ENCODE measurements at places on chromosomes 12 and 14.
A peak's percentile ranks its signal among the peaks of the same experiment; 100 is the strongest.

DNA sequence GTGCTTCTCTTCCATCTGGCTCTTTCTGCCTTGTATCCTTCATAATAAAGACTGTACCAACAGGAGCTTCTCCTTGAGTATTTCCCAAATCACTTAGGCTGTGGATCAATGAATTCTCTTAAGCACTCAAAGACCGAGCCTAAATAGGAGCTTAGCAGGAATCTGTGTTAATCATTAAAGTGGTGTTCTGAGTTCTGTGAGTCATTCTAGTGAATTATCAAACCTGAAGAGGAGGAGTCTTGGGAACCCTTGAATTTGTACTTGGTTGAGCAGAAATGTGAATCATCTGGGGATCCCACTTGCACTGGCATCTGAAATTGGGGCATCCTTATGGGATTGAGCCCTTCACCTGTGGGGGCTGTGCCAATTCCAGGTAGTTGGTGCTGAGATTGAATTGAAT, 946.2 kb downstream of the BCL11B start:
- DNase-seq, result no peak

DNA sequence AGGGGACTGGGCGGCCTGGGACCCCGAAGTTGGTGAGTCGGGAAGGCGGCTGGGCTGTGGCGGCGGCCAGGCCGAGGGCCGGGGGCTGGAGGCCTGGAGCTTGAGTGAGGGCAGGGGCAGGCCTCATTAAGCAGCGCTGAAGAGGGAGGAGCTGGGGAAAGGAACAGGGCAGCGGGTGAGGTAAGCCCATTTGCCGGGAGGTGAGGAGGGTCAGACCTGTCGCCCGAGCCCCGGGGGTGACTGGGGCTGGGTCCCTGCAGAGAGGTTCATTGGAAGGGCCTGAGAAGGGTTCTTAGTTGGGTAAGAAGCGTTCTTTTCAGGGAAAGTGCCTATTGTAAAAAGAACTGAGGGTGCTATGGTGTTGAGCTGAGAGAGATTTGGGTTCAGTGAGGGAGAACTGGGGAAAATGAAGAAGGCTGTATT, 441 bp downstream of the RAB5B start:
- no peak for DNase-seq

DNA sequence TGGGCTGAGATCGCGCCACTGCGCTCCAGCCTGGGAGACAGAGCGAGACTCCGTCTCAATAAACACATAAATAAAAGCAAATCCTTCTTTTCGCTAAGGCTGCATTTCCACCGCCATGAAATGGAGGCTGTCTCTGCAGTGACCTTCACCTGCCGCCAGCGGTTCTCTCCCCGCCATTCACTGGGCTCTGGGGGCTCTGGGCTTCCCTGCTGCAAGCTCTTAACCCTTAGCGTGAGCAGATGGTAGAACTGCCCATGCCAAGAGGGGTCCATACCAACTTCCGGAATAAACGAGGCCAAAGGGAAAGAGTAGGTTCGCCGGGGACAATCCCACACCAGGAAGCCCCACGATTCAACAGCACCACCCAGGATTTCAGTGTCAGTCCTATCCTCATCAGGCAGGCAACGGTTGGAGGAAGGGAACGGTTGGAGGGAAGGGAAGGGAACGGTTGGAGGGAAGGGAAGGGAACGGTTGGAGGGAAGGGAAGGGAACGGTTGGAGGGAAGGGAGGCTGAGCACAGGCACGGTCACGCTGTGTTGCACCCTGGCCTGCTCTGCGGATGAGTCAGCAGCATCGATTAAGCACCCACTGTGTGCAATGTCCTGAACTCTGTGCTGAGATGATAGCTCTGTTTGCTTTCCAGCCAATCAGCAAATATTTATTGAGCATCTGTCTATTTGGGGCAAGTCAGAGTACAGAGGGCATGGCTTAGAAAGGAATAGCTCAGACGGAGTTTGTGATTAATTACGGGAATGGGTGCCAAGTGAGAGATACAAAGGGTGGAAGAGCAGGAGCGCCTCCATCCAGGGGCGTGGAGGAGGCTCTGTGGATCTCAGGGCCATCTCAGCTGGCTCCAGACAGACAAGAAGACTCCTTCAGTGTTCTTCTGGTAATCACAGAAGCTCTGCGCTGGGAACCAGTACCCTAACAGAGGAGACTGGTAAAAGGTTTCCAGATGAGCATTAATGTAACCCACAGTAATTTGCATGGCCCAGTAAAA, 77.9 kb downstream of the NINJ2 start:
- DNase-seq, result no peak

DNA sequence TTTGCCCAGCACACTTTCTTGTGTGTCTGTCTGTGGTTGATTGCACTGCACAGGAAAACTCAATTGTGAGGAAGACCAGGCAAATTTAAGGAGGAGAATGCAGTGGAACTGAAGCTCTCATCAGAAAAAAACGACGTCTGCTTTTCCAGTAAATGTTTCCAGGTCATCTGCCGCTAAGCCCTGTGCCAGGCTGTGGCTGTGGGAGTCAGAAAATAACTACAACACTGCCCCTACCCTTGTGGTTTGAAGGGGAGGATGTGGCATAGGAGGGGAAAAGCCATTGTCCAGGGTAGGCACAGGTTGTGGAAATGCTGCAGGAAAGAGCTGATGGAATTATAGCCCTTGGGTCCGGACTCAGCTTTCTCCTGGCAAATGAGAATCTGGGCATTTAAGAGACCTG, 259.7 kb upstream of the TMEM132C start:
- DNase-seq, result no peak

DNA sequence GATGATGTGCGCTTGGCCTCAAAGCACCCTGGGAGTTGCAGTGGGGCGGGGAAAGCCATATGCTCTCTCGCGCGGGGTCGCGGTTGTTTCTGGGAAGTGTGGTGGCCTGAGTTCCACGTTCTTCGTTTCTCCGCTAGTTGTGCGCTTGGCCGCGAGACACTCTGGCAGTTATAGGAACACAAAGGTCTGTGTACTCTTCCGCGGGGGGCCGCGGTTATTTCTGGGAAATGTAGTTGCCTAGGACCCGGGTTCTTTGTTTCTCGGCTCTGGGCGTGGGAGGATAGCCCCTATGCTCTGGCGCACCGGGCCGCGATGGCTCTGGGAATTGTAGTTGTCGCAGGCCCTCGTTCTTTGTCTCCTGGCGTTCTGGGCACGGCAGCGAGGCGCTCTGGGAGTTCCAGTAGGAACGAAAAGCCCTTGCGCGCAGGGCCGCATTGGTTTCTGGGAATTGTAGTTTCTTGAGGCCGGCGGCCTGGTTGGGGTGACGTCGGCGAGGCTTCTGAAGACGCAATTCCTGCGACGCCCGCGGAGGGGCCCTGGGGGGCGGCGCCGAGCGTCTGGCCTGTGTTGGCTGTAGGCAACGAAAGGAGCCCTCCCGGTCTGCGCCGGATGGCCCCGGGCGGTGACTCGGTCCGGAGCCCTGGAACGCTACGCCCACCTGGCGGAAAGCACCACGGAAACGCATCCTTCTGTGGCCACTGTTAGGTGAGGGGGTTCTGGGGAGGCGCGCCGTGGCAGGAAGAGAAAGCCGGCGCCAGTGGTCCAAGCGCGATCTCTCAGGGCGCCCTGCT, at the start of gene ZNF140:
Gene ZNF140 (plus strand): TSS at position 556 of the 791 bp plus-strand sequence. CDS start 398 bp downstream, outside the sequence.
- DNase-seq, result peak; percentile 95

DNA sequence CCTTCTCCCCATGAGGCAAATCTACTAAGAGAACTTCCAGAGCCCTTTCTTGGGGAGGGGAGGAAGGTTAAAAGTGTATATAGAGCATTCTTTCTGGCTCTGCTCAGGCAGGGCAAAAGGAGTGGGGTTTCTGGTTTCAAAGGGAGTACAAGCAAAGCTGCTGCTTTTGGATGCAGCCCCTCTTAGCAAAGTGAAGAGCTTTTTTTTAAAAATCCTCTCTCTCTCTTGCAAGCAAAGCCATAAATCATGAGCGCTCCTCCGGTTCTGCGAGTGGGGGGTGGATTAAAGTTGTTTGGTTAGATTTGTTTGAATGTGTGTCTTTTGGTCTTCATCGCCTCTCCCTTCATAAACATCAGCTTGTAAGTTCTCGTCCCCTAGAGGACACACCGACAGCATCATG, 546.6 kb upstream of the TBX3 start:
- no peak for DNase-seq

- no peak for DNase-seq
These were observed 72.1 kb downstream of the FOXN3 start for GRCh38 chr14:89344920-89345254.

DNA sequence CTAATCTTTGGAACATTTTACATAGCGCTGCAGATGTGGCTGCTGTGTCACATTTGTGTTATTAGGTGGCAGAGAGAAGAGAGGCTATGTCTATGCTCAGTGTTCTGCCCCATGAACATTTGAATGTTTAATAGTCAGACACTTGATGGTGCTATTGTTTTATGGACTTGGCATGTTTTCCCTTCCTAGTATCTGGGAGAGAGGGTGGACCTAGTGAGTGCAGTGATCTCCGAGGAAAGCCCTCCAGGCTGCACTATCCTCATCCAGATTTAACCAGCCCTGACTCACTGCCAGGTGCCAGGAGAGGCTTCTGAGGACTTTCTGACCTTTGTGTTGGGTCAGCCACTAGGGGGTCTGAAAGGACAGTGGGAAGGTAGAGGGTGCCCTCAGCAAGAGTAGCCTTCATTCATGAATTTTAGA, 24.3 kb downstream of the ZFC3H1 start:
- DNase-seq, result no peak

- DNase-seq, result peak; percentile 32
These were observed 57.6 kb downstream of the PRKAB1 start for GRCh38 chr12:119725523-119725922.

DNA sequence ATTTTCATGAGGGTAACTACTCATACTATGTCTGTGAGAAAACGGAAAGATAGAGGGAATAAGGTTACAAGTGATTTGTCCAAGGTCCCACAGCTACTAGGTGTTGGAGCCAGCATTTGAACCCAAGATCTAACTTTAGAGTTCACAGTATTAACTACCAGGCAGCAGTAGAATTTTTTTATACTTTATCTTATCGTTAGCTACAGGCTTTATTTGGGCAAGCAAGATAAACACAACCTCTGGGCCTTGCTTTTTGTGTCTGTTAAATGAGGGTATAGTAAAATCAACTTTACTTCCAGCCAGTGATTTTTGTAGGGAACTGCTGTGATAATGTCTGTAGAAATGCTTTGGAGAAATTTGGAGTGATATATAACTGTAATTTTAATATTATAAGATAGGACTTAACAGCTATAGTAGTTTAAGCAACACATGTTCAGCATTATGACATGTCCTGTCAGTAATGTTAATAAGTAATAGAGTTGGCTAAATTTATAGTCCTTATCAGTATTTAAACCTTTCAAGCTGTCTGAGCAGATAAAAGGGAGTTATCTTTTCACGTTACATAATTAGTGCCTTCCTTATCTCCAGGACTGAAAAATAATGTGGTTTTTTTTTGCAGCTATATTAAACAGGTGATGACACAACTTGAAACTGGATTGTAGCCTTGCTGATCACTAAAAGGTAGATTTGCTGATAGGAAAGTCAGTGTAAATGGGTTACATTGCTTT, 12.8 kb downstream of the LEMD3 start:
- DNase-seq, result no peak

DNA sequence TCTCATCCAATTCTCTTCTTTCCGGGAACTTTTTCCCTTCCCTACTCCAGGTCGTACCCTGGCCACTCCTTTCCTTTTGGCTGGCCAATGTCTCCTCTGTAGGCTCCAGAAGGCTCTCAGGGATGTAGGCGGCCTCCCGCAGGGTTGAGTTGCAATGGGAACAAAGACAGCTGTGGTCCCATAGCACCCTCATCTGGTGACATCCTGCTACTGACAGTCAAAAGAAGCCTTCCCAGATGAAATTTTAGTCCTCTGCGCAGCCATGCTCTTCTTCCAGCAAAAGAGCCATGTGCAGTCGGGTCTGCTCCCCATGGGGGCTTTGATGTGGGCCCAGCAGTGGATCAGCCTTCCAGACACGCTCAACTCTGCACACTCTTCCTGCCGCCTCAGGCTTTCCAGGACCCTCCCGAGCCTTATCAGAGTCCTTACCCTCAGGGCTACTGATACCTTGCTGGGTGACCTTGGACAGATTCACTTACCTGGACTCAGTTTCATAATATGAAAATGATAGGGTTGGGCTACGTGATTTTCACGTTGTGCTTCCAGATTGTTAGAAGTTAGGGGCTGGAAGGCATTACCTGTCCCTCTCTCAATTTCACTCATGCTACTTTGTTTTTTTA, 5.5 kb upstream of the CELA1 start:
- peak; percentile 26 for DNase-seq

GRCh38 chr14:79896009-79896408, 315.3 kb downstream of the DIO2 start:
- no peak for DNase-seq

DNA sequence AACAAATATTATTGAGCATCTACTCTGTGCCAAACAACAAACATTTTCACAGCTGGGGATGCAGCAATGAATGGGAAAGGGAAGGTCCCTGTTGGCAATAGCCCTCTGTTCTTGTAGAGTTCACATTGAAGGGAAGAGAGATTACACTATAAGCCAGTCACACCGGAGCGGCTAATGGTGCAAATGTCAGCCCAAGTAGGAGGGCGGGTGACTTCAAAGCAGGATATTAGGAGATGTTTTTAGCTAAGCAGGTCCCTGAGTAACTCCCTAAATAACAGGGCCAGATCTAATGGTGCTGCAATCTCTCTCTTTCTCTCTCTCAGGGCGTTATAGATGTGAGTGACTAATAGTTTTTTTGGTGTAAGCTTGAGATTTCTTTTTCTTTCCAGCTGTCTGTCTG, 30.7 kb downstream of the FLVCR2 start:
- DNase-seq, result no peak

DNA sequence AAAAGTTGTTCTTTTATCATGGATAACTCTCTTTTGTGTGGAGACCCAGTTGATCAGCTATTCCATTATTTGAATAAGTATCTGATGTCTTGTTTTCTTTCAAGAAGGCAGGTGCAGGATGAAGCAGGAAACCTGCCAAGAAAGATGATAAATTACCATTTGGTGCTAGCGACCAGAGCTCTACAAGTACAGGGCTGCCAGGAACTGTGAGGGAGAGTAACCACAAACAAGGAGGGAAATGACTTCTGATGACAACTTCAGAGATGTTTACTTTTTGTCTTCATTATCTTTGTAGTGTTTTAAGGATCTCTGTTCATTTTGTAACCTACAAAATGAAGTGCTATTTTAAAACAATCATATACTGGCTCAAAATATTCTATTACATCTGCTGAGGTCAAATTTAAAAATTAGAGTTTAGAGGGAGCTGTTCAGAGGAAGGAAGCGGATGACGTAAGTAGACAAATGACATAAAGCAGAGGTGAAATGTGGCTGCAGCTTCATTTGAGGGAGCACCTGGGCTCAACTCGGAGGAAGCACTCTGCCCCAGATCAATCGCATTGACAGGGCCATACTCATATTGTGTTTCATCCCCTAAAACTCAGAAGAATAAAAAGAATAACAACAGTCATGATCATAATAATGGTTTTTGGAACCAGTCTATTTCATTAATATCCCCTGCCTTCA, 226.8 kb downstream of the C12orf42 start:
- no peak for DNase-seq

- no peak for DNase-seq
These were observed 132.6 kb downstream of the PPM1H start for GRCh38 chr12:62802321-62802720.

Measured in occipital lobe (tissue), 3 donors.